ENCODE measurements at places on chromosomes 11 and 22.

- DNase-seq, result no peak
These were observed 25.8 kb upstream of the FXYD6 start for GRCh38 chr11:117902001-117902845.

DNA sequence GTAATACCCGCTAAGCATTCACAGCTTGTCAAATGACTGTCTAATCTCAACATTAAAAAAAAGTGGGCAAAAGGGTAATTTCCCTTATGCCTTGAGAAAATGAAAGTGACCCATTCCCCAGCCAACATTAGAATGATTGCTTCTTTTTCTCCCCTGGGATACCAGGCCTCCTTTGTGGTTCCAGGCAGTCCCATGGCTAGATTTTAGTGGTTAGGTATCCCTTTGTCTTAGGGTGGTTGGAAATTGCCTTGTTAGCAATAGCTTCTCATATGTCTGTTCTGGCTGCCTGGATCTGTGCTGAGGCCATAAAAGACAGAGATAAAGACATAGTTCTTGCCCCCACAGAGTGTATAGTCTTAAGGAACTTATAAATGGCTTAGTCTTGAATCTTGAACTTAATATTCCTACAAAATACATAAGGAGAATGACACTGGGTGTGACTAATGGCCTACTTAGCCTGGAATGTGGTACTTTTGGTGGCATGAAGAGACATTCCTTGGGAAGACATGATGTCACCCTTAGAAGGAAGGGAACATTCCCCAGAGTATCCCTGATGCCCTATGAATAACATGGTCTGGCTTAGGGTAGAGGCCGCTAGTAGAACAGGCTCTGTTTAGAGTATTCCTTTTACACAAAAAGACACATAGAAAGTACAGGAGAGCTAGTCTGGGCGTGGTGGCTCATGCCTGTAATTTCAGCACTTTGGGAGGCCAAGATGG lies 90.3 kb downstream of the ZBTB16 start:
- no peak for DNase-seq

- DNase-seq, result no peak
These were observed 9.2 kb downstream of the CCKBR start for GRCh38 chr11:6268820-6269219.

DNA sequence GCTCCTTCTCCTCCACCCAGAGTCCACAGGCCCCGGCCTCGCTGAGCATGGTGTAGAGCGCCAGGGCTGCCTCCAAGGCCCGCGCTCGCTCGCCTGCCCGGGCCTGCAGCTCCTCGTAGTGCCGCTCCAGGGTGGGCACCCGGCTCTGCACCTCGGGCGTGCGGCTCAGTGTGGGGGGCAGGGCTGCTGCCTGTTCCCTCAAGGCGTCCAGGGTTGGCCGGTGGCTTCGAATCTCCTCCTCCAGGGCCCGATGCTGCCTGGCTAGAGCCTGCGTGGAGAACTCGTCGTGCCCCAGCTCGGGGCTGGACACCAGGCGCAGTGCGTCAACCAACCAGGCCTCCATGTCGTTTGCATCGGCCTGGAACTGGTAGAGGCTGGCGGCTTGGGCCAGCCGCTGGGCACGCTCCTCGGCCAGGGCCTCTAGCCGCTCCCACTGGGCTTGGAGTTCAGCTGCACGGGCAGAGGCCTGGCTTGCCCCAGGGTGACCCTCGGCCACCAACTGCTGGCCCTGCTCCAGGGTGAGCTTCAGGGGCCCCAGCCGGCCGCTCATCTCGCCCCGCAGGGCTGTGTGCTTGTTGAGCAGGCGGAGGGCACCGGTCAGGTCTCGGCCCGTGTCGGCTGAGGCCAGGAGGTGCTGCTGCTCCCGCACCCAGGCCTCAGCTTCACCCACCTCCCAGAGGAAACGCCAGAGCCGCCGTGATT lies 24.2 kb downstream of the SPTBN2 start:
- DNase-seq, result no peak

- DNase-seq, result no peak
These were observed 12.8 kb upstream of the SORL1 start for GRCh38 chr11:121439337-121439736.

DNA sequence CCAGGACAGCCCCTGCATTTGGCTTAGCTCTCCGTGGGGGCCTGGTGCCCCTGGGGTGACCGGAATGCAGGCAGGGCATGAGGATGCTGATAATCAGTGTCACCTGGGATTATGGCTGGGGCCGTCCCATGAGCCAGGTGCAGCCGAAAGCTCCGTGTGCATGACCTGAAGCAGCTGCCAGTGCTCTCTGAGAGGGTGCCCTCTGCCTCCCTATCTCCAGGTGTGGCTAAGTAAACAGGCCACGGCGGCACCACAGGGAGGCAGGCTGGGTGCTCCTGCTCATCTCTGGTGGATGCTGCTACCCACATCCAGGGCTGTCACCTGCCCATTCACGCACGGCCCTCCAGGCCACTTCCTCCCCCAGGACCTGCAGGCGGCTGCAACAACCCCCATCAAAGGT lies 29.8 kb downstream of the DUSP8 start:
- DNase-seq, result no peak

DNA sequence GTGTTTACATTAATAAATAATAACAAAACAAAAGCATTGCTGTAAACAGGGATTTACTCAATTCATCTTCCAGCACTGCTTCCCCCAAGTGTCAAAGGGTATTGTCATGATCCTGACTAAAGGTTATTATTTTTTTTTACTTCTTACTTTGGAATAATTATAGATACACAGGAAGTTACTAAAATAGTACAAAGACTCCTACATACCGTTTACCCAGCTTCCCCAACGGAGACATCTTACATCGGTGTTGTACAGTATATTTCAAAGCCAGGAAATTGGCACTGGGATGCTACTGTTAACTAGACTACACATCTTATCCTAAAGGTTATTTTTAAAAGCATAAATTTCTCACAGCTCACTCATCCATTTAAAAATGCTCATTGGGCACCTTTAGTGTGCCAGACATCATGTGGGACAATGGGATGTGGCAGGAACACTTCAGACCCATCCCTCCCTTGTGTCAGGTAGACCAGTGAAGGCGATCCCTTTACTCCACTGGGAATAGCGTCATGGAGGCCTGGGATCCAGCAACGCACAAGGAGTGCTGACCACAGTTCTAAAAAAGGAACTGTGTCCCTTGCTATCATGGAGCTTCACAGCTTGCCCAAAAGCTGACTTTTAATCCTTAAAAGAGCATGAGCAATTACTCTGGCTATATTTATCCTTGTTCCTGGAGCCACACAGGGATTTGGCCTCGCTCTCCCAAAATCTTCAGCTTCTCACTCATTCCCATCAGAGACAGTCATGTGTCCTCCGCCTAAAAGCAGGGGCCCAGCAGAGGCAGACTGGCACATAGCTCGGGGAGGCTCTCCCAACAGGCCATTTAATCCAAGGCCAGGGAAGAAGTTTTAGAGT lies 3.1 kb upstream of the IRAG1 start:
- no peak for DNase-seq

- DNase-seq, result no peak
These were observed 131.9 kb downstream of the WNT7B start for GRCh38 chr22:45845076-45845487.

DNA sequence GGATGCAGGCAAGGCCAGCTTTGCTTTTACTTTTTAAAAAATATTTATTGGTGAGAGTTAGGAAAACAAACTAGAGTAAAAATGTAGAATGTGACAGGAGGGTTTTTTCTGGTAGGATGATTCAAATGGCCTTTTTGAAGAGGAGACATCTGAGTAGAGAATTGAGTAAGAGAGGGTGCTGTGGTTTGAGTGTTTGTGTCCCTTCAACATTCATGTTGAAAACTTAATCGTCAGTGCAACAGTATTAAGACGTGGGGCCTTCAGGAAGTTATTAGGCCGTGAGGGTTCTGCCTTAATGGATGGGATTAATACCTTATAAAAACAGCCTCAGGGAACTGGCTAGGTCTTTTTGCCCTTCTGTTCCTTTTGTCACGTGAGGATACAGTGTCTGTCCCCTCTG lies 288.8 kb upstream of the C11orf87 start:
- DNase-seq, result no peak

DNA sequence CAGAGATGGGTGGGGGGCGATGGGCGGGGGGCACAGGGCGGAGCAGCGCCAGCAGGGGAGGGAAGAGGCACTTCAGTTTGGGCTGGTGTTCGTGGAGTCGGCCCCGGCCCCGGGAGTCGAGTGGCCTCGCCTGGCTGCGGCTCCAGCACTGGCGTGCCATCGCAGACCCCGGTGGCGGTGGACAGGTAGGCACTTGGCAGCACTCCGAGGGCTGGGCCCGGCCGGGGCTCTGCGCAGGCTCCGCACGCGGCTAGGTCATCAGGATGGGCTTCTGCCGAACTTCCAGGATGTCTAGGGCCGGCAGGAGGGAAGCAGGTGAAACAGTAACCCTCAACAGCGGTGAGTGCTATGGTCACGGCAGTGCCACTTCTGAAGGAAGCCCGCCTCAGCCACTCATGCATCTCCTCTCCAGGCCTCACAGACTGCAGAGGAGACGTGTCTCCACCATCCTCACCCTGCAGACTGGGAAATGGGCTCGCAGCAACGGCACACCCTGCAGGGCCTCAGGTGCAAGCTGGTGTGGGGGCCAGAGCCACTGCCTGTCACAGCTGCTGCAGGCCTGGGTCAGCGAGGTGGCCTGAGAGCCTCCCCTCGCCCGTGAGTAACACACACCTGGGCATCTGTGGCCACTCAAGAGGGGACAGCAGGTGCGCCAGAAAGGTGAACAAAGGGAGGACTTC lies 33.3 kb downstream of the NUP50 start:
- DNase-seq, result no peak

DNA sequence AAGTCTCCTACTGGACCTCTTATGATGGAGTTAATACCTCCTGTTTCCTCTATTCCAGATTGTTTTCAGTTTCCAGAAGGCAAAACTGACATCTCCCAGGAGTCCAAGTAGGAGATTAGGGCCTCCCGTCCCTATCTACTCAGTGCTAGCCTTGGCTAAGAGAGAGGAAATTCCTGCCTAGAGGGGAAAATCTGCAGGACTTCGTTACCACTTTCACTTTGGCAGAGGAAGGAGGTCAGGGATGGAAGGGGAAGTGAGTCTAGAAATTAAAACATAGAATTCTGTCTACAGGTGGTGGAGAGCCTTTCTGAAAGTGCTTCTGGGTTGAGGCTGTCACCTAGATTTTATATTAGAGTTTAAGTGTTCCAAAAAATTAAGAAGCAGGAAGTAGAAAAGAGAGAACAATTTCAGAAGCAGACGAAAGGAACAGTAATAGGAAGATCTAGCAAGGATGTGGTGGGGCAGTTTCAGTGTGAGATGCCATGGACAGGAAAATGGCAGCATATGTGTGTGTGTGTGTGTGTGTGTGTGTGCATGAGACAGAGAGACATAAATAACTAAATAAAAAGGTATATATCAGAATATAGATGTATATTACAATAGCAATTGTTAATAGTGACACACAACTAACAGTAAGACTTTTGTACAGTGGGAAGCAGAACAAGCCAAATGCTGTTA lies 2.4 kb upstream of the TRIM68 start:
- DNase-seq, result no peak

GRCh38 chr22:19619144-19620009 lies 94.9 kb upstream of the SEPTIN5 start:
- DNase-seq, result no peak

GRCh38 chr22:27997538-27997937 lies 78.5 kb upstream of the PITPNB start:
- no peak for DNase-seq

DNA sequence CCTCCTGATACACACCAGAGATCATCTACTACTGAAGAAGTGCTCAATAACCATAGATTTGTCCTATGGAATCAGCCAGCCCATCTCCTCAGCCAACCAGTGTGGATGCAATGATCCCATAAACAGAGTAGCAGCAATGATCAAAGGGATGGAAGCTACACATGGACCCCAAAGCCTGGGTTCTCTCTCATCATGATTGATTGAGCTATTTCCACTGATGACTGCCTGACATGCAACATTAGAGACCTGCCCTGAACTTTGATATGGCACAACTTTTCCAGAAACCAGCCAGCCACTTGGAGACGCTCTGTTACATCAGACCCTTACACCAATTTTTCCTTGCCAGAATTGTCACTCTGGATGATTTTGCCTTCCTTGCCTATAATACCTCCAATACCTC lies 471.6 kb downstream of the BUD13 start:
- DNase-seq, result no peak

- no peak for DNase-seq
These were observed 880.0 kb downstream of the BRD1 start for GRCh38 chr22:48947636-48948035.

- no peak for DNase-seq
These were observed 74.6 kb downstream of the PTPRJ start for GRCh38 chr11:48054994-48055291.

GRCh38 chr11:95322539-95322938 lies 91.5 kb upstream of the SESN3 start:
- DNase-seq, result no peak

DNA sequence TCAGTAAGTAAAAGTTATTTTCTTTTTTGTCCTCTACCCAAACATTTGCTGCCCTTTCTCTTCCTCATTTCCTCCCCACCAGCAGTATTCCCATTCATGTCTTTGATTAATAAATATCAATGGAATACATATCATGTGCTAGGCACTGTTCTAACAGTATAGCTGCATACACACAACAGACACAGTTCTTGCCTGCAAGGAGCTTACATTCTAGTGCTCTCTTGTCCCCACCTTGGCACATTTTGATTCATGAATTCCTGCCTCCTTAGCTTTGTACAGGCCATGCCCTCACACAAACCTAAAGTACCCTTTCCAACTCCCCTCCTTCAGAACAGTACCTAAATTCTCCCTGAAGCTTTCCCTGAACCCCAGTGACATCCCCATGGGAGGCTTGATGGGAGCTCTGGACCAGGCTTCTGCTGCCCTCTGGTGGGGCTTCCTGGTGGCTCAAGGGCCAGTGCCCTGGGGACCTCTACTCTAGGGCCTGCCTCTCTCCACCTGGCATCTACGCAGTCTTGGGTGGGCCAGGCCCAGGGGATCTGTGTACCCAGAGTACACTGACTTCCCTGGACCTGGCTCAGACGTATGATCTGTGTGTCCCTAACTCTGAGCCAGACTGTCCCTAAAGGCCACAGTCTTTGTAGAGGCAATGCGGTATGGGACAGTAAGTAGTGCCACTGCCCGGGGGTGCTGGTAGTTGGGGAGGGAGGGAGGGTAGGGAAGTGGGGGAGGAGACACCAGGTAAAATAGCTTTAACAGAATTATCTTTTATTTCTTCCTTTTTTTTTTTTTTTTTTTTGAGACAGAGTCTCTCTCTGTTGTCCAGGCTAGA lies 14.1 kb downstream of the RPS13 start:
- DNase-seq, result no peak

DNA sequence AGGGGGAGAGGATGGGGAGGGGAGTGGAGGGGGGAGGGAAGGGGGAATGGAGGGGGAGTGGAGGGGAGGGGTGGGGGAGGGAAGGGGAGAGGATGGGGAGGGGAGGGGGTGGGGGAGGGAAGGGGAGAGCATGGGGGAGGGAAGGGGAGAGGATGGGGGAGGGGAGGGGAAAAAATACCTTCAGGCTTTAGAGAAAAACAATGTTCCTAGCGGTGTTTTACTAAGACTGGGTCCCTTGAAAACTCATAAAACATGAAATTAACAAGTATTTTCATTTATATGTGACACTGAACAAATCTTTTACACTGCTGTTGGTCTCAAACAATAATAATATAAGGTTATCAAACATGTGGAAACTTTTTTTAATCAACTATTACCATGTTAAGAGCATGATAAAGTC lies 42.4 kb downstream of the RSF1 start:
- DNase-seq, result no peak

All from AG04450 (cell line).